ENCODE measurements at places on chromosomes 2 and 18.

GRCh38 chr2:220077488-220077887, 450.1 kb downstream of the SLC4A3 start:
- DNase-seq: no peak

- DNase-seq: no peak
Measured at GRCh38 chr2:128537646-128538045, 219.0 kb upstream of the HS6ST1 start.

DNA sequence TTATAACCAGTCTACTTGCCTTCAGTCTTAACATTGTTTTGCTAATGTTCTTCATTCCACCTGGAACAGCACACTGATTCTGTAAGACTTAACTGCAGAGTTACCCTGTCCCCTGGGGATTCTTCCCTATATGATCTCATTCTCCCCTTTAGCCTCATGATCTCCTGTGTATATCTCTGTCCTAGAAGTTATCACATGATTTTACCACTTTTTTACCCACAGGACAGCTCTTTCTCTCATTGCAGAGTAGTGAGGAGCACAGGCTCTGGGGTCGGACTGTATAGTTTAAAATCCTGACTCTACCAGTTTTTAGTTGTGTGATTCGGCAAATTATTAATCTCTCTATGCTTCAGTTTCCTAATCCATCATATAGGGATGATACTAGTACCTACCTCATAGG, 14.2 kb upstream of the EXOC6B start:
- DNase-seq: no peak

- peak; percentile 93 for DNase-seq
Measured at GRCh38 chr2:234395891-234396420, 100.9 kb downstream of the ARL4C start.

GRCh38 chr18:26215247-26215970, 10.8 kb upstream of the TAF4B start:
- no peak for DNase-seq

DNA sequence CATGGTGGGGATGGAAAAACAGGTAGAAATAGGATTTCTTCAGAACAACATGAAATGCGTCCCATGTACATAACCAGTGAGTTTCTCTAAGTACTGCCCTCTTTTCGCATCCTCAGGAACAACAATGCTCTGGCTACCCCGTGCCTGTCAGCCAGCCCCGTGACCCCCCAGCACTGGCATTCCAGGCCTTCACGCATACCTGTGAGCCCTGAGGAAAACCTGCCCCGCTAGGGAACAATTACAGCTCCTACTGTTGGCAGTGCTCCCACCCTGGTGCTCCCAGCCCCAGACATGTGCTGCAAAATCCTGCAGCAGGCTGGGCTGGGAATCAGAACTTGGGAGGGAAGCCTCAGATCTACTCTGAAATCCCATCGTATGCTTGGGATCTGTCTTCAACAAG, 9.1 kb downstream of the SMAD7 start:
- no peak for DNase-seq

DNA sequence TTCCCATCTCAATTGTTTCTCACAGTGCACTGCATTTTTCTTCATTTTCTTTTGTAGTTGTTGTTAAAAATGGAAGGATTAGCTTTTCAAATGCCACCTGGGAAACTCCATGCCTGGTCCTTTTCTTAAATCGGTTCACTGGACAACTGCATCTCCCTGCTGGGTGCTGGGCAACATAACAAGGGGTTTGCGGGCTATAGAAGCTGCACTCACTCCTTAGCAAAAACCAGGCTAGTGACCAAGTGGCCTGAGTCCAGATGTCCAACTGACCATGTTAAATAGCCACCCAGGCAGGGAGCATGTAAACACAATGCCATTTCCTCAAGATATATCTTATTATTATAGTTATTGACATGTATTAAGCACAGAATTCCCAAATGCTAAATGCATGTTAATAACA, 264.9 kb downstream of the ICOS start:
- DNase-seq: no peak

Measured in NCI-H524 treated with DMSO at 0.1 percent for 48 hours (cell line).